ENCODE measurements at places on chromosomes 2 and 18.

DNA sequence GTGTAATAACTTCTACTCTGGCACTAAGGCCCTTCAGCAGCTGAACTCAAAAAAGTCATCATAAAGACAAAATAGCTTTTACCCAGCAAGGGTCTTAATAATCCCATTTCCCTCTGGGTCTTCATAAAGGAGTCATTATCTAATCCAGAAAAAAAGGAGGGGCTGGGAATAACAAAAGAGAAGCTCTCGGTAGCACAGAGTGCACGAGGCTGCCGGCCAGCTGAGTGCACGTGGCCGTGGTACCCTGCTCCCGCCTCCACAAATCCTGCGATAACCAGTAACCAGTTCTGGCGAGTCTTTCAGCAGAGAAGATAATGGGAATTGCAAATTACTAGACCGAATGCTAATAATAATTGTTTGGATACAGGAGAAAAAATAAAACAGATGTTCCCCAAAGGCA, 7.5 kb downstream of the NRP2 start:
- DNase-seq, result no peak

DNA sequence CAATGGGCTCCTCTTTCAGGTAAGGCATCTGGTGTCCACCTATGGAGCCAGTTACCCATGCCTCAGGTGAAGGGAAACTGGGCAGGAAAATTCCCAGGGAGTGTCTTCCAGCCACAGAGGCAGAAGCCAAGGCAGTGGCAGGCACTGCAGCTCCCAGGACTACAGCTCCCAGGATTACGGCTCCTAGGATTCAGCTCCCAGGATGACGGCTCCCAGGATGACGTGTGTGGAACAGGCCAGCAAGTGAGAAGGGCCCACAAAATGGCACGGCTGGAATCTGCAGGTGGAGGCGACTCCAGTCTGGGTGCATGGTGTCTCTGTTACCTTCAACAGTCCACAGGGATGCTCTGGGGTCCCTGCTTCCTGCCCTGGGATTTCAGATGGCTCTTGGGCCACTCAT, 92.1 kb downstream of the PTGR3 start:
- no peak for DNase-seq

DNA sequence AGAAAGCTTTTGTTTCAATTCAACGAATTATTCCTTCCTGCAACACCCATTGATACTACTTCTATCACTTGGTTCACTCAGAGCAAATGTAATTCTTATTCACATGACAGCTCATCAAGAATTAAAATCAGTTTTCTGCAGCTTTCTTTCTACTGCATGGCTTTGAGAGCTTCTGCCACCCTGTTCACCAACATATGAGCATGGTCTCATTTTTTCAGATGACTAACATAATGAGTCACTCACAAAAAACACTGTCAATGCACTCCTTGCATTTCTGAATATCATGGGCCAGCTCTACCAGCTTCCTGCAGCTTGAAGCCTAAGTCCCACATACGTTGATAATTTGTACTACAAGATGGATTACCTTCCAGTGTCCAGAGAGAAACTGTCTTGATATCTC, 342.9 kb downstream of the LRATD1 start:
- no peak for DNase-seq

- no peak for DNase-seq
Measured at GRCh38 chr18:37514953-37515352, 50.6 kb downstream of the CELF4 start.

GRCh38 chr2:20648206-20648605, 2.7 kb downstream of the HS1BP3 start:
- DNase-seq, result no peak

DNA sequence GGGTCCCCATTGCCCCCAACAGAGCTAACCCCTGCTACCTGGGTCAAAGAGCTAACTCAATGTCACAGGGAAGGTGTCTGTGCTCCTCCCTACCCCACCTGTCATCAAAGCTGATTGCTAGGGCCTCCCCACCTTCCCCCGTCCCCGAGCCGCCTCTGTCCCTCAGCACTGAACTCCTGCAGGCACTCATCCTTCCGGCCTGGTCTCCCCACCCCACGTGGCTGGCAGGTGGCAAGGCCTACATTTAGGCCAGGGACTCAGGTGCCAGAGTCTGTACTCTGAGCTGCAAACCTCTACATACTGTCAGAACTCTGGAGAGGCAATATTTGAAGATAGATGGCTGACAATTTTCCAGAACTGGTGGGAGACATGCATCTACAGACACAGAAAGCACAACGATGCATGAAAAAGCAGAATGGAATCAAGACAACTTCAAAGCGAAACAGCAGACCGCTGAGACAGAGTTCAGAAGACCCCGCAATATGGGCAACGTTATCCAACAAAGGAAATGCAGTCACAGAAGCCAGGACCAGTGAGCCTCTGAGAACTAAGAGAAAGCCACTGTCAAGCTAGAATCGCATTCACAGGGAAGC, 195.8 kb downstream of the HDAC4 start:
- no peak for DNase-seq

- DNase-seq, result no peak
Measured at GRCh38 chr2:236616624-236617023, 47.0 kb downstream of the ACKR3 start.

DNA sequence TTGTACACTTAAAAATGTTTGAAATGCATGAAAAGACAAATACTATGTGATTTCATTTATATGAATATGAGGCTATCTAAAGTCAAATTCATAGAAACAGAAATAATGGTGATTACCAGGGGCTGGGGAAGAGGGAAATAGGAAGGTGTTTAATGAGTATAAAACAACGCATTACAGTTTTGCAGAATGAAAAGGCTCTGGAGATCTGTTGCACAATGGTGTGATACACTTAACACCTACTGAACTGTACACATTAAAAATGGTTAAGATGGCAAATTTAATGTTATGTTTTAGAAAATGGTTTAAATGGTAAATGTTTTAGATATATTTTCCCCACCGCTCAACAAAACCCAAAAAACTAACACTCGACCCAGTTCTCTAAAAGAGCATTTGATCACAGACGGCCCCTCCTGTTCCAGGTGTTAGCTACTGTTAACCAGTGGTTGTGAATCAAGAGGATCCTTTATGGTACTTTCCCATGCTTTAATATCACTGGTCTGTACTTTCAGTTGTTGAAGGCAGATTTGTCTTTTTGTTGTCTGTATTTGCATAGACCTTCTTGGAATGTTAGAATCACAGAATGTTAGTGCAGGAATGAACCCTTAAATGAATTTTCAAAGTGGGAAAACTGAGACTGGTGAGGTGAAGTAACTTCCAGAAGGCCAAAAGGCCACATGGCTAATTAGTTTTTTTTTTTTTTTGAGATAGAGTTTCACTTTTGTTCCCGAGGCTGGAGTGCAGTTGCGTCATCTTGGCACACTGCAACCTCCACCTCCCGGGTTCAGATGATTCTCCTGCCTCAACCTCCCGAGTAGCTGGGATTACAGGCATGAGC, 10.2 kb downstream of the RAB10 start:
- no peak for DNase-seq

Measured in CD4-positive, alpha-beta T cell treated with Interleukin-4 for 4 hours (primary cell).